ENCODE measurements at places on chromosomes 5 and 9.
A peak's percentile ranks its signal among the peaks of the same experiment; 100 is the strongest.

- DNase-seq = no peak
These were observed 238.0 kb downstream of the HSPA4 start for GRCh38 chr5:133289686-133290367.

- DNase-seq = peak; percentile 51
These were observed 531.1 kb downstream of the CETN3 start for GRCh38 chr5:89878140-89879132.

- no peak for DNase-seq
These were observed 765.3 kb upstream of the GRAMD2B start for GRCh38 chr5:125657936-125658335.

DNA sequence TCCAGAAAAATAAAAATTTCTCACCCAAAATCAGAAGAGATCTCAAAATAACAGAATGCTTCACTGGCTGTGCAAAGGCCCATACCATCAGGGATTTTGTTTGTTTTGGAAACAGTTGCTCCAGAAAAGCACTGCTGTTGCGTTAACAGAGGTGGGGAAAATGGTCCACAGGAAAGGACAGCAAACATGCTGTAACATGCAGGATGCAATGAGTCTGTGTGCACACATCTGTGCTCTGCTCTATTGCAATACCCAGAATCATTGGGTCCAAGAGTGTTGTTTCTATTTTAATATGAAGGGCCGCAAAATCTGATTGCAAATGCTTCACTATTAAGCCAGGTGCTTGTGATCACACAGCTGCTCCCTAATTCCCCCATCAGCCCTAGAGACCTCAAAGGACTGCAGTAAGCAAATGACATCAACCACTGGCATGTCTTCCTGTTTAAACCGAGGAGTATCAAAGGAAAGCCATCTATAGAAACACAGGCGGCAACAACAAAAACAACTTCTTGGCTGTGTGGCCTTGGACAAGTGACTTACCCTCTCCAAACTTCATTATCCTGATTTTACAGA is 141.0 kb downstream of the DCP2 start:
- DNase-seq = no peak

- no peak for DNase-seq
These were observed 9.3 kb upstream of the FRRS1L start for GRCh38 chr9:109176386-109176785.

DNA sequence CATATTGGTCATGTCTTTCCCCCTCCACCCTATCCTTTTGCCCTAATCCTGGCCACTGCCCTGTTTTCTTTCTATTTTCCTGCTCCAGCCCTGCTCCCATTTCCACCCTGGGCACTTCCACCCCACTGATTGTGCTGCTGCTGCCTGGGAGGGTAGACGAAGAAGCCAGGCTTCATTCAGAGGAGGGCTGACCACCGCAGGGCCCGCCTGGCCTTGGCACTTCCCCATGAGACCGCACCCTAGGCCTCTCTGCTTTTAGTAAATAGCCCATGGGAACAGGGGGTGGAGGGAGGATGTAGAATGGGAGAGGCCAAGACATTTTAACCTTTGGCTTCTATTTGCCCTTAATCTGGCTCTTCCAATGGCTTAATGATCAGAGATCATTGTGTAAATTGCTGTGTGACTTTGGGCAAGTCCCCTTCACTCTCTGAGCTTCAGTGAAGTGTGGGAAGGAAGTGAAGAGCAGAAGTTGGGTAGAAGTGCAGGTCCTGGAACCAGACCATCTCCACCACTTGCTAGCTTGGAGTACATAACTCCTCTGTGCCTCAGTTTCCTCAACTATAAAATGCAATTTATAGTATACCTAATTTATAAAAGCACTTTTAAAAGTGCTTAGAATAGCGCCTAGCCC is 13.6 kb upstream of the GPX3 start:
- DNase-seq = no peak

GRCh38 chr5:76029739-76030138 is 53.4 kb upstream of the SV2C start:
- DNase-seq = no peak

- no peak for DNase-seq
These were observed 86.3 kb upstream of the PJA2 start for GRCh38 chr5:109496112-109496511.

DNA sequence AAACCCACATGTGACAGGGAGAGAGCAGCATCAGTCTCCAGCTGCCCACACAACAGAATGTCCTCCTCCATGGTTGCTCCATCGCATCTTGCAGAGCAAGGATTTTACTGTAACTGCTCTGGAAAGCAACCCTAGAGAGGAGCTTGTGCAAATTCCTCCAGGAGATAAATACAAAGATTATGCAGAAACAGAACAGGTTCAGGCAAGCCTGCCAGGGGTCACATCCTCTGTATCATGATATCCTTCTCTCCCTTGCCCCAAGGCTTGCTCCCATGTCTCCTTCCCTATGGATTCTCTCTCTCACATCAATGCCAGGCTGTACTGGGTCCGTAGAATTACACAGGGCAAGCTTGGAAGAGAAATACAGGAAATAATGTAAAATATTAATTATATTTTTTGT is 226.0 kb downstream of the MPDZ start:
- no peak for DNase-seq

GRCh38 chr5:163193886-163194285 is 243.5 kb upstream of the CCNG1 start:
- no peak for DNase-seq

DNA sequence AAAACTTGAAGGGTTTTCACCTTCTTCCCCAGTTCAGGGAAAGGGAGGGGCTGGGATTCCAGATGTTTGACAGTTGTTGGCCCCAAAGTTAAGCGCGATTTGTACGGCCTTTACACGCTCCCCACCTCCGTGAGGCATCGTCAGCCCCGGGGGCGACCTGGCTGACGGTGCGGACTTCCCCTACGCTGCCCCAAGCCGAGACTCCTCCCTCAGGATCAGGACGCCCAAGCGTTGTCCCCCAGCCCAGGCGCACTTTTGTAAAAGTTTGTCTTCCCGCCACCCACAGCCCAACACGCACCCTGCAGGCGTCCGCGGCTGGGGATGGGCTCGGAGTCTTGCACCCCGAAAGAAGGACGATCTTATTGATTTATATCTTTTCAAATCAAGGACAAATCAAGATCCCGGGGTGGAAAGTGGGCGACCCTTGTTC is 713 bp downstream of the MOB3B start:
- peak; percentile 39 for DNase-seq

DNA sequence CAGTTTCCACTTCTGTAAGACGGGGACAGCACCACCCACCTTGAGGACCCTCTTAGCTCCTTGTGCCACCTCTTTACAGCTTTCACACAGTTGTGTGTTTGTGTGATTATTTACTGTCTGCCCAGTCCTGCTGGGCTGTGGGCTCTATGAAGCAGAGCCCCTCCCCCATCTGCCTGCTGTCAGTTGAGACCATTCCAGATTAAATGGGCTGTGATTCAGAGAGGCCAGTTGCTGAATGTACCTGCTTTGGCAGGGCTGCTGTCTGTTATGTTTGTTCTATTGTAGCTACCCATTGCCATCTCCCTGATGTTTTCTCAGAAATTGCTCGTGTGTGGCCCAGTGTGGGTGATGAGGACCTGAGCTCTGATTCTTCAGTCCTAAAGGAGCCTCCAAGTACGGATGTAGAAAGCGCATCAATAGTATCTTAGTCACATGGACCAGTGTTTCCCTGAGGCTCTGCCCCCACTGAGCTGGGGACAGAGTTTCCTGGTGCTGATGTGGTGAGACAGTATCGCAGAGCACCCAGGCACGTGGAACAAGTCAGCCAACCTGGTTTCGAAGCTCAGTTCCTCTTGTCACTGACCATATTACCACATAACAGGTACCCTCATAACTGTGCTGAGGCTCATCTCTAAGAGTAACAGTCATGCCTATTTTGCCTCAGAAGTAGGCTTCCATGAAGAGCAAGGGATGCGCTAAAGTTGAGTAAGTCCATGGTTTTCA is 3.7 kb downstream of the ANGPTL2 start:
- DNase-seq = no peak

All from GM03348 (cell line).